ENCODE measurements at places on chromosomes 6 and 20. TPM values are rescaled to one million over a fixed set of nuclear protein-coding genes. Genes with fewer than 3 reads are reported as not detected.
A peak's percentile ranks its signal among the peaks of the same experiment; 100 is the strongest.

DNA sequence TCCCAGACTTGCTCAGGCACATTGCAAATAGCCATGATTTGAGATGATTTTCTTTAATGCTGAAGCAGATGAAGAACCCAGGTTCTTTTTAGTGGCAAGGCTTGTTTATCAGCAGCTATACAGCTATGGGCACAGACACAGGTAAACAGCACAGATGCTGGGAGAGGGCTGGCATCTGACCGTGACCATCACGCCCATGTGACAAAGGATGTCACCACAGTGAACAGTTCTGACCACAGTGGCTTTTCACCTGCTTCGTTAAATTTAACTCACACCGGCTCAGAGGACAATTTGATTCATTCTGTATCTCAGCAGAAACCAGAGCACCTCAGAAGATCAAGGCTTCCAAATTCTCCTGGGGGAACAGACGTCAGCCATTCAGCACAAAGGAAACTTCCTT, 142.6 kb downstream of the CDH26 start:
- peaks cover 3% of the 10 kb centered on the region for H3K27me3 ChIP-seq
- H3K27ac ChIP-seq = peak overlapping the region; percentile 22
- no peak overlapping the region for H3K4me3 ChIP-seq

DNA sequence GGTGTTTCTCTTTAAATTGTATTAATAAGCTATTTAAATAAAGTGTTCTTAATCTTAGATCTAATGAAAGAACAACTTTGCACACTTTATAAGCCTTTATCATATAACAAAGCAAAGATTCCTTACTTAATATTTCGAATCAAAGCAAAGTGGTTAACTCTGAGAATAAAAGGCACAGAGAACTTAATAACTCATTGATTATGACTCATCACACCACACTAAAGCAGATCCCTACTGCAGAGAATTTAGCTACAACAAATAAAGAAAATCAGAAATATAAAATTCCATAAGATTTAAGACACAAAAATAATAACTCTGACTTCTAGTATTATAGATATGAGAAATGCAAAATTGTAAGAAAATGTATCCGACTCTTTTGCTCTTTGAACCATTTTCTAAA, 135.6 kb upstream of the RUNX2 start:
- no peaks in the 10 kb centered on the region for H3K36me3 ChIP-seq
- H3K27me3 ChIP-seq = no peaks in the 10 kb centered on the region
- peaks cover 6% of the 10 kb centered on the region for H3K4me1 ChIP-seq

DNA sequence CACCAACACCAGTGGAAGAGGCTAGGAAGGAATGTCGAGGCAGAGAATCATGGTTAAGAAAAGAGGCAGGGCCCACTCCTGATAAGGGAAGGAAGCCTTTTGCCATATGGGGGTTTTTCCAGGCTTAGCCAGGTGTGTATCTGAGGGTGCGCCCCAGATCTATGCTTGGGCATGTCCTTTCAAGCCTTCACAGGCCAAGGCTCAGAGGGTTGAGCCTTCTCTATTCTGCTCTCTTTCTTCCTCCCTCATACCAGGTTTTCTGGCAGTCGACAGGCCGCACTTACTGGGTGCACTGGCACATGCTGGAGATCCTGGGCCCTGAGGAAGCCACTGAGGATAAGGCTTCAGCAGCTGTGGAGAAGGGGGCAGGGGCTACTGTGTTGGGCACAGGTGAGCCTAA, 4.7 kb downstream of the CUL9 start:
- H3K27me3 ChIP-seq = no peaks in the 10 kb centered on the region
- peak overlapping the region; percentile 34 for H3K27ac ChIP-seq
- DNase-seq = no peak
- peaks cover 44% of the 10 kb centered on the region for H3K4me1 ChIP-seq
- peaks cover 32% of the 10 kb centered on the region for H3K36me3 ChIP-seq
- H3K4me3 ChIP-seq = no peak overlapping the region

- peaks cover 30% of the 10 kb centered on the region for H3K4me1 ChIP-seq
- no peak overlapping the region for H3K4me3 ChIP-seq
- H3K36me3 ChIP-seq = peaks cover 13% of the 10 kb centered on the region
- no peak overlapping the region for H3K27ac ChIP-seq
These were observed 4.9 kb upstream of the FKBP1A start for GRCh38 chr20:1397710-1398109.

GRCh38 chr6:102075539-102075938, 682.0 kb downstream of the GRIK2 start:
- H3K27me3 ChIP-seq = no peaks in the 10 kb centered on the region
- no peak for DNase-seq
- H3K4me3 ChIP-seq = no peak overlapping the region
- no peaks in the 10 kb centered on the region for H3K4me1 ChIP-seq

GRCh38 chr6:36544228-36544627, 3.1 kb downstream of the STK38 start:
- H3K36me3 ChIP-seq = peaks cover 54% of the 10 kb centered on the region
- H3K27ac ChIP-seq = peak overlapping the region; percentile 95
- peaks cover 62% of the 10 kb centered on the region for H3K4me1 ChIP-seq

DNA sequence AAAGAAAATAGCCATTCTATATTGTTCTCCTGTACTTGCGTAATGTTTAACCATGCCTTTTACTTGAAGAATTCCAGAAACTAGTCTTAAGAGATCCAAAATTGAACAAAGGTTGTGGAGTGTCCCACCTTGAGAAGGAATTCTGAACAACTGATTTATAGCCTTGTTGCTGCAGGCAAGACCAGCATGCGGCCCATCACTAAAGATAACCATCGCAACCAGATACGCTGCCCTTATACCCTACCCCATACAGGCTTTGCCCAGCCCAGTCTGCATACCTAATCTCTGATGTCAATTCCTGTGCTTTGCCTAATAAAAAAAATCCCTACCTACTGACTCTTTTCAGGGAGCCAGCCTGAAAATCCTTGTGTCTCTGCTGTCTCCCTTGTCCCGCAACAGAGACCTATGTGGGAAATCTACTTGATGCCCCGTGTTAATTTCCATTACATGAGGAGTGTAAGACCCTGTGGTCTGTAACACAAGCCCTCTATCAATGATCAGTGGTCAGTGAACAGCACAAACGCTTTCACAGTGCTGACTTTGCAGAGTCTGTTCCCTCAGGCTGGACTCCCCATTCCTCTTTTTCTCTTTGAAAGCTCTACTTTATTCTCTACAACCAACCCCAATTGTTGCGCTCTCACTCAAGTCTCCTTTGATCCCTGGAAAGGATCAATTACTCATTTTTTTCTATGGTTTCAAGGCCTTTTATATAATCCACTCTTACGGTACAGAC, 125.7 kb upstream of the BTBD3 start:
- DNase-seq = no peak
- no peaks in the 10 kb centered on the region for H3K27me3 ChIP-seq

DNA sequence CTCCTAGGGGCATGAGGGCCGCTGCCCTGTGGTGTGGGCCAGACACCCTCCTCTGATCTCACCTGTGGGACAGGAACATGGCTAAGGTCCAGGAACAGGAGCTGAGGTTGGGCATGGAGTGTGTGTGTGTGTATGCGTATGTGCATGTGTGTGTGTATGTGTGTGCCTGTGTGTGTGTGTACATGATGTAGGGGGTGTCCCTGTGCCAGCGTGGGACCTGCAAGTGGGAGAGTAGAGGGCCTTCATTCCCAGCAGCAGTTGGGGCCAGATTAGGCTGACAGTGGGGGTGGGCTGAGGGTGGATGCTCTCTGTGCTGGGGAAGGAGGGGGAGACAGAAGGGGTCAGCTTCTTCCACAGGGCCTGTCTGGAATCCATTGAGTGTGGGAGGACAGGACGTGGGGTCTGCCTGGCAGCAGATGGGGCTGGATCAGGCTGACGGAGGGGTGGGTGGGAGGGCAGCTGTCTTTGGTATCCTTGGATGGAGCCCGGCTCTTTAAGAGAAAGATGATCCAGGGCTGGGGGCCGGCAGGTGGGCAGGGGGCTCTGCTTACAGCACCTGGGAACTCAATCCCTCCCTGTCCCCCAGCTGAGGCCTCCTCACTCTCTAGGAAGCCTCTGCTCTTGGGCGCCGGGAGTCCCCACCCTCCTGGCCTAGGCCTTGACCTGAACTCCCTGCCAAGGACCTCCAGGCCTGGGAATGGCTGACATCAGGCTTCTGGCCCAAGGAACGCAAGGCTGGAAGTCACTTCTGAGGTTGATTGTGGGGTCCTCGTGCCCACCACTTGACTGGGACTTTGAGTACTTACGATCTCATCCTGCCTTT, 44.0 kb downstream of the SPDEF start:
- H3K36me3 ChIP-seq = no peaks in the 10 kb centered on the region
- H3K4me1 ChIP-seq = no peaks in the 10 kb centered on the region
- H3K27me3 ChIP-seq = peaks cover 6% of the 10 kb centered on the region
- no peak for DNase-seq

DNA sequence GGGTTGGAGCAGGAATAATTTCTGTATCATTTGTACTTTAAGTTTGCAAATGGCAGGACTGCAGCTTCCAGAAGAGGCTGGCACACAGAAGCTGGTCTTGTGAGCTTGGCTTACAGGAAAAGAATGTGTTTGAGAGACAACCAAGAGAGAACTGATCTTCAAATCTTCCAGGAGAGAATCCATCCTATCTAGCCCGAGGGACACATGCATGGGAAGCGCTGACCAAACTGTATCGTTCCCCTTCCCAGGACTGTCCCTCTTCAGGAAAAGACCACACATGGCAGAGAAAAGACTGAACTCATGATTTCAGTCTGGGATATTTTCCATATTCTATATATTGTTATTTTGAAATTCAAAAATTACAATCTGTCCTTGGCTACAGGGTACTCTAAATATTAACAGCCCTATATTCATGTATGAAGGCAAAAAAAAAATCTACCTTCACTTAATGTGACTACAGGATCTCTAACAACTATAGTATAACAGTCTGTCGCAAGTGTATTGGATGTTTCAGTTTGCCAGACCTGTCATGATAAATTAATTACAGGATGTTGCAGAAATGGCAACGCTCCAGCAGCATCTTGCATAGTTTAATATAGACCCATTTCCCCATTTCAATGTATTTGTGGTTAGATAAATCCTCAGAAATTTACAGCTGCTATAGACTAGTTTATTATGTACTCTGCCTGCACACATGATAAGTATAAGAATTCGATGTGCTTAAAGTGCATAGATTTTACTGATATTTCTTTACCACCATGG, 99.4 kb downstream of the MYB start:
- H3K27me3 ChIP-seq = peaks cover 9% of the 10 kb centered on the region
- H3K4me1 ChIP-seq = no peaks in the 10 kb centered on the region
- H3K4me3 ChIP-seq = no peak overlapping the region
- H3K27ac ChIP-seq = no peak overlapping the region
- no peaks in the 10 kb centered on the region for H3K36me3 ChIP-seq

DNA sequence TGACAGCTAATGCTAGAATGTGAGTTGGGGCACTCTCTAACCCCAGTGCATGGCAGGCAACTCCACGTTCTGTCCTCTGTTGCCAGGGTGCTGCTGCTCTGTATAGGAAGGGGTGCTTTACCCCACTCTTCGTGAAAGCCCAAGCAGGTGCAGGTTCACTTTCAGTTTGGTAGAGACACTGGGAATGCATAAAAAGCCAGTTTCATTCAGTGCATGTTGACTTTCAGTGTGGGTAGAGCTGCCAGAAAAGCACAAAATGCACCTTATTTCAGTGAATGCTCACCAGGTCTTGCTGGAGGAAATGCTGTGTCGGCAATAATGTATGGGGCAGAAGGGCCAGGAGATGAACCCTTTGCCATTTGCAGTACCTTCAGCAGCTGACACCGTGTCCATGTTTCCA, 62.1 kb upstream of the ADGRB3 start:
- H3K4me3 ChIP-seq = no peak overlapping the region
- H3K27me3 ChIP-seq = no peaks in the 10 kb centered on the region
- no peak for DNase-seq
- no peaks in the 10 kb centered on the region for H3K4me1 ChIP-seq
- no peaks in the 10 kb centered on the region for H3K36me3 ChIP-seq

DNA sequence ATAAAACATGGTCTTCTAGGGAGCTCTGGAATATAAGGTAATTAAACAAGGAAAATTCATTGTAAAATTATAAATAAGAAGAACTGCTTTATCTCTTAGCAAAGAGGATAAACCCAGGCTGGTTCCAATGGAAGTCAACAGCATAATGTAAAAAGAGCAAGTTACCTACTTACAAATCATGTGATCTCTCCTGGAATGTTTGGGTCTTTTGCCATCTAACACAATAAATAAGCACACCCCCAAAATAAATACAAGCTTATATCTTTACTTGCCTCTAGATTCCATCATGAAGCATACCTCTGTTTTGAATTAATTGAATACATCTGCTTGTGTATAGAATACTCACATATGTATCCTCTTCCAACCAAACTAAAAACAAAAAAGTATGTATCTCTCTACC, 2.5 kb upstream of the PHACTR1 start:
- H3K27ac ChIP-seq = no peak overlapping the region
- no peaks in the 10 kb centered on the region for H3K4me1 ChIP-seq
- H3K4me3 ChIP-seq = no peak overlapping the region
- no peak for DNase-seq
- no peaks in the 10 kb centered on the region for H3K27me3 ChIP-seq

DNA sequence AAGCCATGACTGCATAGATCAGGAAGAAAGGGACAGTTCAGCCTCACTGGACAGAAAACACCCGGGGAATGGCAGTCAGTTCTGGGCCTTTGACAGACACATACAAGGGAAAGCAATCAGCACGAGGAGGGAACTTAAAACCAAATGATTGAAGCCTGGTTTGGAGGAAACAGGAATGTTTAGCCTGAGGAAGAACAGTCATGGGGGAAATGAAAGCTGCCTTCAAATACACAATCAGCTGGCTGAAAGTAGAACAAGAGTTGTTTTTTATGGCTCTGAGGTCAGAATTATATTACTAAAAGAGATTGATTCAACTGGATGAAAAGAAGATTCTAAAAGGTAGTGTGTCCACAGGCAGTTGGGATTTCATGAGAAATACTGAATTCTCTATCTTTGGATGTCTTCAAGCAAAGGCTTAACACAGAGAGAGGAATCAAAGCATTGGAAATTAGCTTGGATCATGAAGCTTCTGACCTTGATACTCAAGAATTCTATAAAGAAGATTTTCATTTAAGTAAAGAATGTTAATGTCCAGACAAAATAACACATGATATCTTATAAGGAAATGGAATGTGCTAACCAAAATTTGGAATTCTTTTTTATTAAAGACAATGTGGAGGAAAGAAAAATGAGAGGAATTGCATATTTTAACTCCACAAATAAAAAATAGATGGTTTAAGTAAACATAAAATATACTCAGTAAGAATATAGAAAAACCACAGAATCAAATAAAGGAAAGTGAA, 216.6 kb downstream of the IBTK start:
- no peaks in the 10 kb centered on the region for H3K4me1 ChIP-seq
- no peak overlapping the region for H3K4me3 ChIP-seq
- no peaks in the 10 kb centered on the region for H3K36me3 ChIP-seq
- peaks cover 2% of the 10 kb centered on the region for H3K27me3 ChIP-seq
- no peak overlapping the region for H3K27ac ChIP-seq

ATXN1 gene
- 40.4 TPM for total RNA-seq

ADGB gene
- not detected for total RNA-seq

BMP7 gene
- not detected for total RNA-seq

HDGFL1 gene
- not detected for total RNA-seq

NOTCH4 gene
- total RNA-seq = 0.20 TPM

AGER gene
- total RNA-seq = 45.4 TPM

All from activated CD4-positive, alpha-beta T cell treated with anti-CD3 and anti-CD28 coated beads, Interleukin-2, amount 10 ng/mL, durations not matched to agents 7 days and 5 days (primary cell).